Uterus (tissue), 4 donors: ENCODE measurements at places on chromosomes 3 and 15. TPM values are rescaled to one million over a fixed set of nuclear protein-coding genes. Genes with fewer than 3 reads are reported as not detected.

Gene MESP2
- not detected for total RNA-seq

GRCh38 chr15:40456299-40456712, 14.5 kb upstream of the CHST14 start:
- no peaks in the 10 kb centered on the region for H3K27me3 ChIP-seq
- no peak overlapping the region for H3K27ac ChIP-seq
- no peak overlapping the region for H3K4me3 ChIP-seq
- peaks cover 8% of the 10 kb centered on the region for H3K4me1 ChIP-seq

DNA sequence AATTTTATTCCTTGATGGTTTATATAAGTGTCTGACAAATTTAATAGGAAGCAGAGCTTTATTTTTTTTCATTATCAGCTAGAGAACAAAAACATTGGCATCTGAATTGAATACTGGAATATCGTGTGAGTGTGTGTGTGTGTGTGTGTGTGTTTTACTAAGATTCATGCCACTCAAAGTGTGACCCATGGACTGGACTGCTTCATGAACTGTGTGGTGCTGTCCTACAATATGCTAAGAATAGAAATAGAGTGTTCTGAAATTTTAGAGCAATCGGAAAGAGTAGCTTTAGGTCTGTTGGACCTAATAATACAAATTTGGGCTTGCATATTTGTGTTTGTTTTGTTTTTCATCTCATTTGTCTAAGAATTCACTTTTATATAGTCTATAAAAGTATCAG, 89.6 kb downstream of the MITF start:
- no peak for DNase-seq
- peaks cover 4% of the 10 kb centered on the region for H3K4me1 ChIP-seq
- no peak overlapping the region for H3K27ac ChIP-seq

Gene GMNC
- 2.6 TPM for total RNA-seq

- H3K27me3 ChIP-seq = no peaks in the 10 kb centered on the region
- DNase-seq = no peak
- no peak overlapping the region for H3K4me3 ChIP-seq
- no peaks in the 10 kb centered on the region for H3K36me3 ChIP-seq
Measured at GRCh38 chr3:54714035-54714434, 213.8 kb downstream of the LRTM1 start.

GRCh38 chr15:78898540-78898939, 25.9 kb downstream of the MORF4L1 start:
- H3K4me1 ChIP-seq = peaks cover 8% of the 10 kb centered on the region
- no peaks in the 10 kb centered on the region for H3K27me3 ChIP-seq
- no peak overlapping the region for H3K27ac ChIP-seq
- H3K36me3 ChIP-seq = no peaks in the 10 kb centered on the region

- no peaks in the 10 kb centered on the region for H3K36me3 ChIP-seq
- H3K4me1 ChIP-seq = no peaks in the 10 kb centered on the region
- no peak overlapping the region for H3K4me3 ChIP-seq
- no peak for DNase-seq
- no peak overlapping the region for H3K27ac ChIP-seq
Measured at GRCh38 chr3:46238386-46238785, 3.9 kb upstream of the CCR3 start.

DNA sequence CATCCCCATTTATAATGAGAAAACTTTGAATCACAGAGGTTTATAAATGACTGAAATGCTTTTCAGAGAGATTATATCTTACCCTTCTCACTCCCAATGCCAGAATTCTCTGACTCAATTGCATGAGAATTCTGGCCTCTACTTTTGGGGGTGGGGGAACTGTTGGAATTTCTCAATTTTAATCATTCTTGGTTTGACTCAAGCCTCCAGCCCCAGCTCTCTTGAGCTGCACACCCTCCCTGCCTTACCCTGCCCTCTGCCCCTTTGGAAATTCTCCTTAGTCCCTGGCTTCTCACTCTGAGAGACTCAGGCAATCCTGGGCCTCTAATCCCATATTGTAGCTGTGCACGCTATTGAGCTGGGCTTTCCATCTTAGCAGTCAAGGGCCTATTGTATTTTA, 44.2 kb downstream of the ZNF589 start:
- H3K4me3 ChIP-seq = no peak overlapping the region
- no peaks in the 10 kb centered on the region for H3K4me1 ChIP-seq
- H3K27me3 ChIP-seq = no peaks in the 10 kb centered on the region
- no peak overlapping the region for H3K27ac ChIP-seq
- no peaks in the 10 kb centered on the region for H3K36me3 ChIP-seq
- DNase-seq = no peak

GRCh38 chr3:98972720-98973119, 71.2 kb upstream of the DCBLD2 start:
- DNase-seq = no peak
- H3K27ac ChIP-seq = no peak overlapping the region
- H3K4me3 ChIP-seq = no peak overlapping the region
- H3K27me3 ChIP-seq = no peaks in the 10 kb centered on the region

Gene SEMA6D
- 27.2 TPM for total RNA-seq

Gene TNFAIP8L3
- total RNA-seq = 173 TPM

Gene PLCL2
- 63.0 TPM for total RNA-seq

GRCh38 chr15:96586901-96587300, 256.4 kb downstream of the NR2F2 start:
- no peak for DNase-seq
- no peaks in the 10 kb centered on the region for H3K36me3 ChIP-seq
- no peaks in the 10 kb centered on the region for H3K27me3 ChIP-seq
- no peaks in the 10 kb centered on the region for H3K4me1 ChIP-seq
- H3K27ac ChIP-seq = no peak overlapping the region

- H3K4me3 ChIP-seq = no peak overlapping the region
- DNase-seq = peak; percentile 50
- H3K4me1 ChIP-seq = peaks cover 3% of the 10 kb centered on the region
- H3K36me3 ChIP-seq = no peaks in the 10 kb centered on the region
Measured at GRCh38 chr3:127888564-127889107, 26.4 kb upstream of the KBTBD12 start.

GRCh38 chr3:183427876-183428446, 458 bp downstream of the MCF2L2 start:
- DNase-seq = peak; percentile 23
- peak overlapping the region; percentile 36 for H3K4me3 ChIP-seq
- no peaks in the 10 kb centered on the region for H3K36me3 ChIP-seq
- H3K4me1 ChIP-seq = no peaks in the 10 kb centered on the region
